ENCODE measurements at places on chromosomes 2 and 18.

DNA sequence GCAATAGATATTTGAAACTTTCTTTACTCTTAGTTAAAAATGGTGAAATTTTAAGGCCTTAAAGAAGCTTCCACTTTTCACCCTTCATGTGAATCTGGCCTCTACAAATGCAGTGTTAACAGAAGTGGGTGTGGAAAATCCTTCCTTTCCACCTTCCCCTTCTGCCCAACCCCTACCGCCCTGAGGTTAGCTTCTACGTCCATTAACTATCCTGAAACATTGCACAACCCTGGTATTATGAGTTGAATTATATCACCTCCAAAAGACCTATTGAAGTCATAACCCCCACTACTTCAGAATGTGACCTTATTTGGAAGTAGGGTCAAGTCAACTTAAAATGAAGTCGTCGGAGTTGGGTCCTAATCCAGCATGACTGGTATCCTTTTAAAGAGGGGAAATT is 80.8 kb upstream of the ACSL3 start:
- DNase-seq, result no peak

DNA sequence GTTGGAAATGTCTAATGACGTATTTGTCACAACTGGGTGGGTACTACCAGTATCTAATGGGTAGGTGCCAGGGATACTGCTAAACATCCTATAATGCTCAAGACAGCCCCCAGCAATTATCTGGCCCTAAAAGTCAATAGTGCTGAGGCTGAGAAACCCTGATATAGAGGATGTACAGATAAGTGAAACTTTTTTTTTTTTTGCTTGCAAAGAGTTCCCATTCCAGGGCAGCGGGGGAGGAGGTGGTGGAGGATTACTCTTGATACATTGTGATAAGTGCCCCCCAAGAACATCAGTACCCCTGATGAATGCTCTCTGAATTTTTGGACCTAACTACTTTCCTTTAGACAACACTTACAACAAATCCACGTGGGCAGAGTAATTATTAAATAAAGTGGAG is 329.7 kb upstream of the SPRED2 start:
- DNase-seq, result no peak

- DNase-seq, result no peak
Measured at GRCh38 chr18:62807396-62807795, 92.1 kb downstream of the PHLPP1 start.

DNA sequence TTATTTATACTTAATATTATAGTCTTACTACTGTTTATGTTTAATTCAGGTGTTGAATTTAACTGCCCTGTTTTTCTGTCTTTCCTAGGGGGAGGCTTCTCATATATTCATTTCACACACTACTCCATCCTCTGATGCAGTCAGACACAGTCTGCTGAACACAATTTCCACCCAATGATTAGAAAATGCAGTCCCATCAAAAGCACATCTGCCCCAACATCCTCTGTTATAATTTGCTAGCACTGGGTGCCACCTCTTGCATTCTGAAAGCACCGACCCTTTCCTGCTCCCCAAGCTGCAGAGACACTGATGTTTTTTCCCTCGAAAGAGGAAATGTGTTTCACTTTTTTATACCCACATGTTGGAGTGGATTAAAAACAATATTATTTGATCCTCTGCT is 474.7 kb downstream of the PID1 start:
- DNase-seq, result no peak

GRCh38 chr2:106120432-106120831 is 73.7 kb downstream of the UXS1 start:
- no peak for DNase-seq
